ENCODE measurements at places on chromosomes 6 and 20.

DNA sequence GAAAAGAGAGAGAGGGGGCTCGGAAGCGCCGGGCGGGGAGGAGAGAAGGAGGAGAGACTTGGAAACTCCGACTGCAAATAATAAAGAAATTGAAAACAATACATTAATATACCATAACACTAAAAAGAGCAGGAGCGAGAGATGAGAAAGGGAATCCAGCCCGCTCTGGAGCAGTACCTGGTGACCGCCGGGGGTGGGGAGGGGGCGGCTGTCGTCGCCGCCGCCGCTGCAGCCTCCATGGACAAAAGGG is 338 bp downstream of the E2F3 start:
- no peak for DNase-seq

DNA sequence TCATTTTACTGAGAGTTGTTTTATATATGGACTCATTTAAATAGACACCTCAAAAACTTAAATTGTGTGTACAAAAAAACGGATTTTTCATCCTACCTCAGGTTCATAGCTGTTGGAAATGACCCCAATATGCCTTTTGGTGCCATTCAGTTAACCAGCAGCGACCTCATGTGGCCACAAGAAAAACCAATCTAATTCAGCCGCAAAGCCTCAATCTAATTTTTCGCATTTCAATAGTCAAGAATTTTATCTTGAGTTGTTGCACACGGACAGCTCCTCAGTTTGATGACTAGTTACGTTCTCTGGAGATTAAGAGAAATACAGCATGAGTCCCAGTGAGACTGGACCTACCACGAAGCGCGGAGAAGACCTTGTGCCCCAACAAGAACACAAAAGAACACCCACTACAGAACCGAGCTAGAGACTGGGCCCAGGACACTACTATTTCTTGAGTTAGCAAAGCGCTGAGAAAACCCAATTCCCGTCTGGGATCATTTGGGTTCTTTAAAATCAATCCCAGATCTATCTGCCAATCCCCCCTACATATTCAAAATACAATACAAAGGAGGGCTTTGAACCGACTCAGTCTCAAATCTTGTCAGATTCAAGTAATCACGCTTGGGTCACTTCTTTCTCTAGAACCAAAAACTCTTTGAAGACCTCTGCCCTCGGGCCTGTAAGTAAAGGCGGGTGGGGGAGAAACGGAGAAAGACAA is 1.1 kb downstream of the TCP11 start:
- DNase-seq: no peak

- no peak for DNase-seq
Measured at GRCh38 chr20:53522696-53523095, 70.9 kb downstream of the ZNF217 start.

DNA sequence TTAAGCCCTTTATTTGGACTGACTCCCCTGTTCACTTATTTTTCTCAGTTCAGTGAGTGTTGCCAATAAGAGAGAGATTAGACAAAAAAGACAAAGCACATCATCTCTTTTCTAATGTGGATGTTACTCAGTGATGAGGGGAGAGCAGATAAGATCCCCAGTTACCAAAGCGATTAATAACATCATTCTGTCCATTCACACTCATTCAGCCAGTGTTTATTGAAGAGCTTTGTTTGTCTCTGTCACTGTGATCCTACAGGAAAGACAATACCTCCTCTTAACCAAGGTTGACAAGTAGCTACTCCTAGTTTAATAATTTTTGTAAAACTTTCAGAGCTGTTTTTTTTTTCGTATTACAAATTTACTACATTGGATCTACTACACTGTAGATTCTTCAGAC is 163.0 kb downstream of the EYA4 start:
- DNase-seq: no peak

- DNase-seq: no peak
Measured at GRCh38 chr20:16423311-16424212, 149.7 kb downstream of the KIF16B start.

- DNase-seq: no peak
Measured at GRCh38 chr6:9458424-9458823, 956.5 kb downstream of the TFAP2A start.

DNA sequence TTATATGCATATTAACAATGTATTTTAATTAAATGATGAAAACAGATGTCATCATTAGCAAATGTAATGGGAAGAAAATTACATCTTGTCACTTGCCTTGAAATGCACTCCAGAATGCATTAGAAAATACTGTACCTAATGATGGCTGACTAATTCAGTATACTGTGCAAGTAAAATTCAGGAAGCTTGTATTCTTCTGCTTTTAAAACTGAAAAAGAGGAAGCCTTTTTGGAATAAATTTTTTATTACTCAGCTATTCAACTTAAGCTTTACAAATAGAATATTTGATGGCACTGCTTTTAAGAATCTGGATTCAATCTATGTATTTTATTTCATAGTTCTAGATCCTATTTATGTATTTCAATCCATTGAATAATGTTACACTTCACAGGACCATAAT is 195.5 kb downstream of the RIMS1 start:
- DNase-seq: no peak

DNA sequence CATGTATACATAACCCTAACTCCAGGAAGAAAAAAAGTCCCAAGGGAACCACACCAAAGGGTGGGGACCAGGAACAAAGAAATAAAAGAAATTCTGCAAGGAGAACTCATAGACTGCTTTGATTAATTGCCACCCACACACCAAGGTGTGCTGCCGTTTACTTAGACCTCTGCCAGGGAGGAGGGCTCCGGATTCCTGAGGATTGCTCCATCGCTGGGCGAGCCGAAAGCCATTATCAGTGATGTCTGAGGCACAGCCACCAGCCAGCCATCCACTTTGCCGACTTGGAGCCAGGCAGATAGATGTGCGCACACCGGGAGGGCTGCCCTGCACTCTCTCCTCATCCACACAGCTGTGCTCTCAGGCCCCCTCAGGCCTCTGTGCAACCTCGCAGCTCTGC is 272.7 kb upstream of the FOXQ1 start:
- no peak for DNase-seq

- DNase-seq: no peak
Measured at GRCh38 chr6:65182681-65183080, 524.3 kb downstream of the EYS start.

DNA sequence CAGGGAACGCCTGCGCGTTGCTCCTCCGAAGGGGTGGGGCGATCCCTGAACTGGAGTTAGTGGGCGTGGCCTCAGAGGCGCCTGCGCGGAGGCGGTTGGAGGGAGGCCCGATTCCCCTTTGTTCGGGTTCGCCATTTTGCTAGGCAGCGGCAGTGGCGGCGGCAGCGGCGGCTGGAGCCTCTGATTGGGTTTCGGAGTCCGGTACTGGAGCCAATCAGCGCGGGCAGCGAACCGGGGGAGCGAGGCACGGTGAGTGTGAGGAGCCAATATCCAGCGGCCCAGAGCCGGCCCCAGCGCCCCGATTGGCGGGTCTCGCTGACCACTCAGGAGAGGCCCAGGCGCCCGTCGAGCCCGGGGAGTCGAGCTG is at the start of gene NFYA:
NFYA (plus strand) TSS at position 139 of the 367 bp plus-strand sequence. CDS start 6,116 bp downstream, outside the sequence.
- DNase-seq: peak; percentile 100

- no peak for DNase-seq
Measured at GRCh38 chr6:122790028-122790422, 967 bp downstream of the SMPDL3A start.

GRCh38 chr20:33810259-33810658 is 889 bp upstream of the CHMP4B start:
- no peak for DNase-seq

- peak; percentile 60 for DNase-seq
Measured at GRCh38 chr20:14498772-14499171, 161.4 kb upstream of the FLRT3 start.

- DNase-seq: no peak
Measured at GRCh38 chr6:169895000-169895759, 143.8 kb downstream of the ERMARD start.

DNA sequence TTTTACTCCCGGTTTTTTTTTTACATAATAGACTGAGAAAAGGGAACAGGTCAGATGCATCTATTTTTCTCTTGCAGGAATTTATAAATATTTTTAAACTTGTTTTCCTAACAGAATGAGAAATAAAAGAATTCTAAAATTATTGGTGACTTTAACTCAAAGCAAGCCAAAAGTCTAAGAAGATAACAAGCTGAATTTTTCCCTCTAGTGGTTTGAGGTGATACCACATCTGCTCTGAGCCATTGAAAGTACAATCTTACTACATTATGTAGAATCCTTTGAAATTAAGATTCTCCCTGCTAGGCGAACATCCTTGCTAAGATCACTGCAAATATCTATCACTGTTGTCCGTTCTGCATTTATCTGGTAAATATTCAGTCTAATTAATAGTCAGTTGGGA is 10.7 kb upstream of the STMND1 start:
- no peak for DNase-seq

DNA sequence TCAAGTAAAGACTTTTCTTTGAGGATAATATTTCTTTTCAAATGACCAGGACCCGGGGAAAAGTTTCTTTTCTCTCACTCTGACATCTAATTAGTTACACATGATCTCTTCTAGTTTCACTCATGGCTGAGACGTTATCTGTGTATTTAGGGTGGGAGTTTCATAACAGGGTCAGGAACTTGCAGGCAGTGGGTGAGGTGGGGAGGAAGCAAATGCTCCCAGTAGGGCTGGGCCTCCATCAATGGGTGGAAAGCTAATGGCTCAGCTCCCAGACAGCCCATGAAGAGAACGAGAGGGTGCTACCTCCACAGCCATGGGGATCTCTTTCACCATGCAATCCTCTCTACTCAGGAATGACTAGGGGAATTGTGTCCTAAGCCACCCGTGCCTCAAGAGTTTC is 119.3 kb downstream of the F13A1 start:
- DNase-seq: no peak

DNA sequence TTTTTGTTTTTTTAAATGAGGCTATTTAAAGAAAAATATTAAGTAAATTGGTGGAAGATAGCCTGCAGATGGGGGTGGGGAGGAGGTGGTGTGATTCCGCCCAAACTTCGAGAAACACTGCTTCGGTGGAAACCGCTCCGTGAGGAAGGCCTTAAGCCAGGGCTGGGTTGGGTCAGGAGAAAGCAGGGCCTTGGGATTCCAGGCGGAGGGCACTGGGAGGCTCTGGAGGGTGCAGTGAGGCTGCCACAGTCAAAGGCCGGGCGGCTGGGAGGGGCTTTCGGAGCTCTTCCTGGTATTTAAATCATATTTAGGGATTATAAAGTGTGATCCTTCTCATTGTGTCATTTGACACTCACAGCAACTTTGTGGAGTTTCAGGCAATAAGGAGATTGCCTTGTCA is 22.2 kb upstream of the SCRT2 start:
- DNase-seq: no peak

GRCh38 chr6:164838068-164838615 is 471.3 kb downstream of the C6orf118 start:
- DNase-seq: no peak

DNA sequence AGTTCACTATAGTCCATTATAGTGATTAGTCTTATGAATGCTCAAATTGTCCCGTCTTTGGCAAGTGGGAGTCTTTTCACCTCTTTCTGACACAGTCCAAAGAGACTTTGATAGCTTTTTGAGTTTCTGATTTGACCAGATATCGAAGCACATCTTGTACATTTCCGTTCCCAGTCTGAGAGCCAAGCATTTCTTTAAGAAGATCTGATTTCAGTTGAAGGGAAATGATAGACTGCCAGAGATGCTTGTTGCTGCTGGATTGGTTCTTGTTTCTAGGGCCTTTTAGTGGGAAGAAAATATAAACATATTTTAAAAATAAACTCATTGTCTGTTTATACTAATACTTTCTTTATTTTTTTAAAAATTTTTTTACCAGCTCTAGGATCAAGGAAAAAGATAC is 54.1 kb upstream of the IER3 start:
- DNase-seq: no peak

DNA sequence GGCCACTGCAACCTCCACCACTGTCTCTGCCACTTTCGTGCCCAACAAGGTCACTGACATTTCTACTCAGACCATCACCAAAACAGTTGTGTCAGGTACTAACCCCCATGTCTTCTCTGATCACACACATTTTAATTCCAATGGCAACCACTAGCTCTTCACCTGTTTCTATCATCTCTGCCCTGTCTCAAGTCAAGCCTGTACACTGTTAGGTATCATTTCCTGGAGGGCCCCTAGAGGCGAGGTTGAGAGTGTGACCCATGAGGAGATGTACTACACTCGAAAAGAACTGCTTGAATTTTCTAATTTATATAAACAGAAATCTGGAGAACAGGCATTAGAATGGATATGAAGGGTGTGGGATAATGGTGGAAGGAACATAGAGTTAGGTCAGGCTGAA is 17.4 kb upstream of the MUC21 start:
- no peak for DNase-seq

GRCh38 chr6:126054802-126055201 is 68.5 kb downstream of the TRMT11 start:
- DNase-seq: no peak

DNA sequence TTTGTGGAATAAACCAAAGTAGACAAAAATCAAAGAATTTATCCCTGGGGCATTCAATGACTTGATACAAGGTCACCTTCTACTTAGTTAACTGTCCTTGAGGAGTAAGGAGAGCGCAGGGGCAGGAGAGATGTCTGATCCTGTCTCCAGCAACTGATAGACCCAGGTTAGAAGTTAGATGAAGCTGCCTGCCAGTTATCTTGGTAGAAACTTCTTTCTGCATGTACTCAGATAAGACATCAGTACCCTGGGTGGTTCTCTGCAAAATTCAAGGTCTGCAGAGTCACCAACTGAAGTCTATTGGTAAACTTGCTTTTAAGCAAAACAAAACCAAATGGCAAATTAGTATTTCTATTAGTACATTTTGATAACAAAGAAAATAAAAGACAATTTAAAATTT is 2.7 kb downstream of the SGK1 start:
- no peak for DNase-seq

DNA sequence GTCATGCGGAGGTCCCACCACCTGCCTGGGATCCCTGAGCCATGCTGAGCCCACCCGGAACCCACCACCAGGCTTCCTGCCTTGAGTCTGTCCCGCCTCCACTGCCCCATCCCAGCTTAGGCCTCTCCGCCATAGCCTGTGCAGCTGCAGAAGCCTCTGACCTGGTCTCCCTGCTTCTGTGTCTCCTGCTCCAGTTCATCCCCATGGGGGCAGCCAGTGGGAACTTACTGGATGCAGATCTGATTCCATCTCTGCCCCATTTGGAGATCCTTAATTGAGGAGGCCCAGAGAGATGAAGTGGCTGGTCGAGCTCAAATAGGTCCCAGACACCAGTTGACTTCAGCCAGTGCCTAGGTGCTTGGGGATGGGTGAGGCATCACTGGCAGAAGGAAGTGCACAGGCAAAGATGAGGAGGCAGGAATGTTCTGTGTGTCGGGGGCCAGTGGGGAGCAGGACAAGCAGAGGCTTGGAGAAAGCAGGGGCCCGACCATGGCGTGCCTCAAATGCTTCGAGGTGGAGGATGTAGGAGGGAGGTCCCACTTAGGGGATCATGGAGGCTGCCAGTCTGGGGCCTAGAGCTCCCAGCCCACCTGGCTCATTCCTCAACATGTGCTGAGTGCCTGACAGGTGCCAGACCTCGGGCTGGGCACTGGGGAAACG is 112.8 kb downstream of the TOX2 start:
- DNase-seq: no peak

- DNase-seq: no peak
Measured at GRCh38 chr6:110589865-110590513, 113.6 kb upstream of the SLC22A16 start.

GRCh38 chr6:51459958-51460357 is 627.5 kb downstream of the PKHD1 start:
- no peak for DNase-seq
